ENCODE measurements at places on chromosomes 7 and 10.

- DNase-seq = no peak
Observed at GRCh38 chr7:79320741-79321473, 132.6 kb downstream of the MAGI2 start.

DNA sequence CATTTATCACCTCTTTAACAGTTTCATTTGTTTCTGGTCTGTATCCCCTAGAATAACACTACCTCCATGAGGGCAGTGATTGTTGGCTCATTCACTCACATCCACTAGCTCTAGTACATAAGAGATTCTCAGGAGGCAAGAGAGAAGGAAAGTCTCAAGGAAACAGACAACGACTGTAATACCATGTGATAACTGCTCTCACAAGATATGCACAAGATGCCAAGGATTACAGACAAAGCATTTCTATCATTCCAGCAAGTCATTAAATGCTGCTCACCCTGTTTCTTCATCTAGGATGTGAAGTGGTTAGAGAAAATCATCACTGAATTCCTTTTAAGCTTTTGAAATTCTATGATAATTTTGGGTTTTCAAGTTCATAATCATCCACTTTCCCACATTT is 115.3 kb downstream of the HIBADH start:
- DNase-seq = no peak

- no peak for DNase-seq
Observed at GRCh38 chr10:65802391-65802790, 1123.4 kb upstream of the LRRTM3 start.

- DNase-seq = no peak
Observed at GRCh38 chr10:15642095-15642494, 77.6 kb downstream of the ITGA8 start.

DNA sequence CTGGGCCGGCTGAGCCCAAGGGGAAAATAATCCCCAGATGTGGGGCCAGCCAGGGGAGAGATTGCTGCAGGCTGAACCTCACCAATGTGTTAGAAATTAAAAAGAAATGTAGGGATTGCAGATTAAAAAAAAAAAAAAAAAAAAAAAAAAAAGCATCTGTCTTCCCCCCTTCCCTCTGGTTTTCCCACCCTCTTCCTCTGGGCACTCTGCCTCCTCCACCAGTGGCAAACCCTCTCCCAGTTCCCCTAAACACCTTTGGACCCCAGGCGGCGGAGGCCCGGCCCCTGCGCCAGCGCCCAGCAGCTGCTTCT is 7.1 kb downstream of the MNX1 start:
- no peak for DNase-seq

GRCh38 chr7:135512135-135512887 is 2.4 kb upstream of the CNOT4 start:
- no peak for DNase-seq

DNA sequence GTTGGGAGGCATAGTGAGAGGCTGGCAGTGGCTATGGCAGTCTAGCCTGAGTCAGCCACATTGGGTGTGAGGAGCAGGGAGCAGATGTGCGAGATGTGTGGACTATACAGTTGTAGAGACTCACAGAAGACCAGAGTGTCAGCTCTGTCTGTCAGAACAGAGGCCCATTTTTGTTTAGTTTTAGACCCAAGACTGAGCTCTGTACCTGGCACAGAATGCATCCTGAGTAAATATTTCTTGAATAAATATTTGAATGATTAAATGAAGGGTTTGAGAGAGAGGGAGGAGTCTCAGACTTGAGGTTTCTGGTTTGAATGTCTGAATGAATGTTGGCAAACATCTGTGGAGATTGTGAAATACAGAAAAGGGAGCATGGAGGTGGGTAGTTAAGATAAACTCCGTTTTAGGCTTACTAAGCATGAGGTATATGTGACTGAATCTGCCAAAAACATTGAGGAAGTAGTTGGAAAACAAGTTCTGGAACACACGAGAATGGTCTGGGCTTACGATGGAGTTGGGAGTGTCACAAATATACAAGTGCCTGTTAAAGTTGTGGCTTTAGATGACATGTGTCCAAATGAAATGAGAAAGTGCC is 3.6 kb downstream of the SEC23IP start:
- DNase-seq = no peak

DNA sequence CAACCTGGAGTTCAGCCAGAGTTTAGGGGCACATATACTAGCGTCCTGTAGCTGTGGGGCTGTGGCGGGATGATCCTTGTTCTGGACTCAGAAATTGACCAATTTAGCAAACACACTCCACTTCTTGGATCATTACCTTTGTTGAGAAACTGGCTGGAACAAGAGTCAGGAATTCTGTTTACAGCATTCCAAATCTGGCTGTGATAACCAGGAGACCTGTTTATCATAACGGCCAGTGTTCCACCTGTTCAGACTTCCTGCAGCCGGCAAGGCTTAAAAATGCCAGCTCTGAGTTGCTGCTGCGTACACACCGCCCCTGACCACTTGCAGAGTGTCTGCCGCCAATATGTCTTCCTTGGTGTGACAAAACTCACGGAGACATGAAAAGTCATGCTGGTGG is 64.8 kb downstream of the ARMC3 start:
- no peak for DNase-seq

DNA sequence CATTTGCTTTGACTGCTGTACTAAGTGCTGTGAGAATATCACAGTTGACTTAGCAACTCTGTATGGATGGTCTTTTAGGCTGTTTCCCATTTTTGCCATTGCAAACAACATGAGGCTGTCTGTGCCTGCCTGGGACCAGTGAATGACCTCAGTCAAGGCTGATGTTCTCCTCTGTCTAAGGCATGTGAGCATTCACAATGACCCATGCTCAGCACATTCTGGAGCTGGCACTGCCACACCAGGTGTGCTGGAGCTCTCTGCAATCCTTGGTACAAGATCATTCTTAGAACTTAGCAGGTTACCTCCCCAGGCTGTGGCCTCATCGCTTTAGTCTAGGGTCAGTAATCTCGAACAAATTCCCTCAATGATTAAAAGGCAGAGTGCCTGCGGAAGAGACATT is 61.9 kb downstream of the SH3PXD2A start:
- no peak for DNase-seq

- no peak for DNase-seq
Observed at GRCh38 chr10:110985497-110986275, 66.3 kb downstream of the SHOC2 start.

GRCh38 chr10:102117391-102118159 is 2.6 kb downstream of the LDB1 start:
- no peak for DNase-seq

DNA sequence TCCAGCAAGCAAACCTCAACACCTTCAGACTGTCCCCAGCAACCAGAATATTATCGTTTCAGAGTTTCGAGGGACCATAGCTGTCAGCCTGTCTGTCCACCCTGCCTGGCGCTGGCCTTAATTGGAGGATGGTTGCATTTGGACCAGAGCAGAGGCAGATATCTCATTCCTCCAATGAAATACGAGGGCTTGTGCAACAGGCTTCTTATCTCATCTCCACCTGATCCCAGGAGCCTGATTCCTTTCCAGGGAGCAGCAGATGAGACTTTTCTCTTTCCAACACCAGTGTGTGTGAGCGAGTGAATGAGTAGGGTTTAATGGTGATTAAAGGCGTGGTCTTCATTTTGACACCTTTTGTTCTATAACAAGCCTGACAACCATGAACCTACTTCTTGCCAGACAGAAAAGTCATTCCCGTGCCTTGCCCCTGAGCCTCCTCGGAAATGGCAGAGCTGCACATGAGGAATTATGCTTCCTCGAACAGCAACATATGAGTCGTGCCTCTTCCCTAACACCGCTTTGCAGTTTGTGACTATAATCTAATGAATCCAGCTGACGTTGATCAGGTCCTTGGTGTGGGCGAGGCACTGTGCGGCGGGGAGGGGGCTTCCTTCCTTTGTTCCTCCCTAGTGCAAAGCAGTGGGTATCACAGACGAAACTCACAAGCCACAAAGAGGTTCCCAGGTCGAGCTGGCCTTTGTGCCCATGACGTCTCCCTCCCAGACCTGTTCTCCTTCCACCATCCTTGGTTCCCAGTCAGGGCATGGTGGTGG is 147.4 kb downstream of the CUX1 start:
- no peak for DNase-seq

DNA sequence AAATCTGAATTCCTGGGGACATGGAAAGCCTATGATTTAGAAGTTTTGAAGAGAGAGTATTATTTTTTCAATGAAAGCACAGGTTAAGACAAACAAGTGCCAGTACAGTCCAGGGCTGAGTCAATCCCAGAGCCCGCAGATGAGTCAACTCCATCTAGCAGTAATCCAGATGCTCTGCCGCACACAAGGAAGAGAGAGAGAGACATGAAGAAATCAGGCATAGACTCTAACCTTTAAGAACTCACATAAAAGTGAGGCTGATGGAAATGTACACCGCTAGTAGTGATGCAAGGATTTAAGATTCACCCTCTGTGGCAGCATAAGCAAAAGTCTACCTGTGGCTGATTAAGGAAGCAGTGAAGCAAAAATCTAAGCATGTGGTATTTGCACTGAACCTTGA is 651.5 kb downstream of the TNS3 start:
- DNase-seq = peak; percentile 61

Measured in smooth muscle cell of the brain vasculature (primary cell).